ENCODE measurements at places on chromosomes 5 and 9.

DNA sequence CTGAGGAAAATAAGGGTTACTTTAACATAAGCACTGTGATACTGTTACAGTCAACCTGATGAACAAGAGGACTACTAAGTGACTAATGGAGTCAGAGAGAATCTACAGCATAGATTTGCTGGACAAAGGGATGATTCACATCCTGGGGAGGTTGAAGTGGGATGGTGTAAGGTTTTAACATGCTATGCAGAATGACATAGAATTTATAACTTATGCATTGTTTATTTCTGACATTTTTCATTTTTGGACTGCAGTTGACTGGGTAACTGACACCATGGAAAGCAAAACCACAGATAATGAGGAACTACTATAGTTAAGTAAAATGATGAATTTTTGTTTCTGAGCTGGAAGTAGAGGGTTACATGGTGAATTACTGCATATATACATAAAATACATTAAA is 389.2 kb downstream of the MAT2B start:
- DNase-seq = no peak

- DNase-seq = no peak
Observed at GRCh38 chr5:136058972-136059354, 30.2 kb downstream of the TGFBI start.

- DNase-seq = no peak
Observed at GRCh38 chr5:147743678-147744374, 38.7 kb downstream of the JAKMIP2 start.

GRCh38 chr9:12166518-12166917 is 526.7 kb upstream of the TYRP1 start:
- no peak for DNase-seq

DNA sequence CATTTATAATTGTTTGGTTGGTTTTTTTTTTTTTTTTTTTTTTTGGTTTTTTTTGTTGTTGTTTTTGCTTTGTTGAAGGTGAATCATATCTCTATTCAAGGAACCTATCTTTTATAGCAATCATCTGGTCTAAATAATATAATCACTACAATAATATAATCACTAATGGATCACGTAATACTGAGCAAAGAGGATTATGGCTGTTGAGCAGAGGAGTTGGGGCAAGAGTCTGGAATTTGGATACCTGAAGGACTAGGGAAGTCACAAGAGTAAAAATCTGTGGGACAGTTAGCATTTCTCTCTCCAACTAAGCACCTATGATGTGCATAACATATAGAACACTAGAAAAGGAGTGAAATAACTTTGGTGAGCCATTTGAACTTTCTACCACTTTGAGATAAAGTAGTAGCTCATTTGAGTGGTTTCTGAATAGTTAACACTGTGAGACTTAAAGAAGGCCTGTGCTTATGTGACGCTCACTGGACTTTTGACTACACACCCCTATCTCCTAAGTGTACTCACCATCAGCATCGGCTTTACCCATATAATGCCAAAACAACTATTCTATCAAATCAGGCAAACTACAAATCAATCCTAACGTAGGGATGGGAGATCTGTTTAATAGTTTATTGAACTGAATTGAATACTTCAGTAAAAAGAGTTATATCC is 564.9 kb upstream of the TUSC1 start:
- DNase-seq = no peak

- DNase-seq = no peak
Observed at GRCh38 chr9:11257992-11258391, 645.2 kb upstream of the PTPRD start.

GRCh38 chr9:35689542-35690293 is at the start of gene TPM2:
Gene TPM2 (minus strand): TSS chr9:35689925. CDS start chr9:35689817, 108 bp downstream.
- DNase-seq = no peak

DNA sequence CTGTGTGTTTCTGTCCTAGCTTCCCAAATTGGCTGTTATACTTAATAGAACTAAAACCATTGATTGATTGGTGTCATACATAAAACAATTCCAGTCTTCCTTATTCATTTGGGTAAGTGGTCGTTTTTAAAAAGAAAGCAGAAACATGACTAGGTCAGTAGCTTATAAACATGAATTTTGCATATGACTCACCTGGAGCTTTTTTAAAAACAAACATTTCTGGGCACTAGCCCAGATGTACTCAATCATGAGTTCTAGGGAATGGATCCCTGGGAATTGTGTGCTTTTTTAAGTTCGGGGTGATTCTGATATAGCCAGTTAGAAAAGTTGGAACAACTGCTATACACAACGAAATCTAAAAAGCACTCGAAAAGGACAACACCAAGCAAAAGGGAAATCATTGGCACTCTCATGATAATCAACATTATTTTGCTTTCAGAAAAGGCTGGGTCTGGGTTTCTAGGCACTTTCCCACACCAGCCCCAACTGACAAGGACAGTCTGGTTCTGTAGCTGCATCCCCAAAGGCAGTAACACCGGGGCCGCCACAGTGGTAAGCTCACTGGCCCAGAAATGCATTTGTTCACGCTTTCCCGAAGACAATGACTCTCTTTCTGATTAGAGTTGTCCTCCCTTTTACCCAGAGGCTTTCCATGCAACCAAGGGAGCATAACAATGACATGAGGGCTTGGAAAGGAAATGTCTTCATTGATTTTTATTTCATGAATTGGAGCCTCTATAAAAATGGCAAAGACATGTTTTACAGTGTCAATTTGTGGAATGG is 664.9 kb upstream of the WWC1 start:
- no peak for DNase-seq

DNA sequence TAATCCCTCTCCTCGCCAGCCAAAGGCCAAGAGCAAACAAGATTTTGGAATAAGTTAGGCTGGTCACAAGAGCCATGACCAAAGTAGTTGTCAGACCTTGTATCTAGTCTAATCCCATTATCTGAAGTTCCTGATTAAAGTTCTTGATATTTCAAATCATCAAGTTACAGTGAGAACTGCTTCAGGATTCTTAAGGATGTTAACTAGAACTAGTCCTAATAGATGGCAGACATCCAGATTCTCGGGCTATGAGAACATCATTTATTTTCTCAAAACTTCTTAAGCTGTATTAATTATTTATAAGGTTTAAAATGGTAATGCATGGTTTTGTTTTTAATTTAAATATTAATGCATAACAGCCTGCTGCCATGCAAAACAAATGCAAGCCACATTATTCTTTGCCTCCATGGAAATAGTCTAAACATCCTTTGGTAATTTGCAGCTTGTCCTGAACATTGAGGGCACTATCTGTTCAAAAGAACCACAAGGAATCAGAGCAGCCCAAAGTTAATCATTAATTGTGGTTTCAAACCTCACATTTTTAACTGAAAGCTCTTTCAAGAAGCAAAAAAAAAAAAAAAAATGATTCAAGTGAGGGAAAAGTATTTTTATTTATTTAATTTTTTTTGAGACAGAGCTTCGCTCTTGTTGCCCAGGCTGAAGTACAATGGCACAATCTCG is 95.1 kb downstream of the TTC39B start:
- DNase-seq = no peak

DNA sequence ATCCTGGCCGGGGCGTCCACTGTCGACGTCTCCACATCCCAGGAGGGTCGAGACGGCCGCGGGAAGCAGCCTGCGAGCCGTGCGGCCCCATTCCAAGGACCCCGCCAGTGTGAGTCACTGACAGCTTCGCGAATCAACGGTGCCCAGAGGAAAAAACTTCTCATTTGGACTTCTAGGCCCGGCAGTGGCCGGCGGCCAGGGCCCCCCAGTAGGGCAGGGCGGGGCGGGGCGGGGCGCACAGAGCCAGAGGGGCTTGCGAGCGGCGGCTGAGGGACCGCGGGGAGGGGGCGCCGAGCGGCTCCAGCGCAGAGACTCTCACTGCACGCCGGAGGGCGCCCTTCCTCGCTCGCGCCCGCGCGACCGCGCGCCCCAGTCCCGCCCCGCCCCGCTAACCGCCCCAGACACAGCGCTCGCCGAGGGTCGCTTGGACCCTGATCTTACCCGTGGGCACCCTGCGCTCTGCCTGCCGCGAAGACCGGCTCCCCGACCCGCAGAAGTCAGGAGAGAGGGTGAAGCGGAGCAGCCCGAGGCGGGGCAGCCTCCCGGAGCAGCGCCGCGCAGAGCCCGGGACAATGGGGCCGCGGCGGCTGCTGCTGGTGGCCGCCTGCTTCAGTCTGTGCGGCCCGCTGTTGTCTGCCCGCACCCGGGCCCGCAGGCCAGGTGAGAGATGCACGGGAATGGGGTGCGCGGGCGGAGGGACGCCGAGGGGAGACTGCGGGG is at the start of gene F2R:
TSS of gene F2R (plus strand) at position 391 of the 720 bp plus-strand sequence. CDS start at position 573, 182 bp downstream.
- peak; percentile 75 for DNase-seq

GRCh38 chr9:13823026-13823425 is 490.9 kb downstream of the NFIB start:
- DNase-seq = no peak

GRCh38 chr5:159438092-159438491 is 107.8 kb upstream of the IL12B start:
- DNase-seq = no peak

DNA sequence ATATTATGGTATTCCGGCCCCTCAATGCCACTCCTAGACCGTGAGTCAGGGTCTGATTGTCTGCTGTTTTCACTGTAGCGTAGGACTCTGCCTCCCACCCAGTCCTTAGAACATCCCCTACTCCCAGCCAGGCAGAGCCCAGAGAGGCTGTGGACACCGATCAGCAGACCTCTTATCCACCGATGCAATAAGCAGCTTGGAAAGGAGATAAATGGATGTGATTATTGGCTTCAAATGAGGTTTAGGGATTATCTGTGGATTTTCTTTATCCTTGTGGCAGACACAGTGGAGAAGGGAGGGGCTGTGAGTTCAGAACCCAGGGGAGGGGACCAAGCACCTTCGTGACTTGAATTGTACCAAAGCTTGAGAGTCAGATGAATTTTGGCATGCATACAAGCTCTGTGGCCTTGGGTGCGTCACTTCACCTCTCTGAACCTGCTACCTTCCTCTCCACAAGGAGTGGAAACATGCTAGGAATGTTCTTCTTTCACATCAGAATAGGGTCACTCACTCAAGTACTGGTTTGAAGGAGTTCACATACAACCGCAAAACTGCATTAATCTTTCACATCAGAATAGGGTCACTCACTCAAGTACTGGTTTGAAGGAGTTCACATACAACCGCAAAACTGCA is 83.1 kb upstream of the CPLX2 start:
- no peak for DNase-seq

DNA sequence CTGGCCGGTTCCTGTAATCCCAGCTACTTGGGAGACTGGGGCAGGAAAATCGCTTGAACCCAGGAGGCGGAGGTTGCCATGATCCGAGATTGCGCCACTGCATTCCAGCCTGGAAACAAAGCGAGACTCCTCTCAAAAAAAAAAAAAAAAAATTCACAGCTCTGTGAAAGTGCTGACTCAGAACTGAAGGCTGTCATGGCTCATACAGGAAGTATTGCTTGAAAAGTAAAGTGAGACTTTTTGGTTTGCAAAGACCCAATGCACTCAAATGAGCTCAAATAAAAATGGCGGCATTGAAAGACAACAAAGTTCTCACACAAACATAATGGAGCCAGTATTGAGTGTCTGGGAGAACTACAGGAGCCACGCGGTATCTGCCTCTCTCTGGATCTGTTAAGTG is 202.1 kb downstream of the FBXL7 start:
- no peak for DNase-seq

GRCh38 chr9:85895685-85896084 is 45.3 kb upstream of the NAA35 start:
- DNase-seq = no peak

- DNase-seq = no peak
Observed at GRCh38 chr5:61464512-61464911, 132.5 kb downstream of the ZSWIM6 start.

DNA sequence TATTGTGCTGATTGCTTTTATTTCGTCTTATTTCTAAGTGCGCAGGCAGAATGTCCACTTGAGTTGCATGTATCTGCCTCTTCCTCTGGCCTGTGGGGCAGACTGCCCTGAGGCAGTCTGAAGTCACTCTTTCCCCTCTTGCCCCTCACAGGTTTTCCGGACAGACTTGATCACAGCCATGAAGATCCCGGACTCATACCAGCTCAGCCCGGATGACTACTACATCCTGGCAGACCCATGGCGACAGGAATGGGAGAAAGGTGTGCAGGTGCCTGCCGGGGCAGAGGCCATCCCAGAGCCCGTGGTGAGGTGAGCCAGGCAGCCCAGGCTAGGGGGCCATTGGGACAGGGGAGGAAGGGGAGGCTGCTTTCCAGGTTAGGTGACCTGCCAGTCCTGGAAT is 26.4 kb downstream of the JADE2 start:
- DNase-seq = no peak
